ENCODE measurements at places on chromosomes 11 and 22. TPM values are rescaled to one million over a fixed set of nuclear protein-coding genes. Genes with fewer than 3 reads are reported as not detected.

The MCAM gene
- 9.9 TPM for total RNA-seq

The NAV2 gene
- total RNA-seq: 0.14 TPM

The CHRM4 gene
- 0.14 TPM for total RNA-seq

DNA sequence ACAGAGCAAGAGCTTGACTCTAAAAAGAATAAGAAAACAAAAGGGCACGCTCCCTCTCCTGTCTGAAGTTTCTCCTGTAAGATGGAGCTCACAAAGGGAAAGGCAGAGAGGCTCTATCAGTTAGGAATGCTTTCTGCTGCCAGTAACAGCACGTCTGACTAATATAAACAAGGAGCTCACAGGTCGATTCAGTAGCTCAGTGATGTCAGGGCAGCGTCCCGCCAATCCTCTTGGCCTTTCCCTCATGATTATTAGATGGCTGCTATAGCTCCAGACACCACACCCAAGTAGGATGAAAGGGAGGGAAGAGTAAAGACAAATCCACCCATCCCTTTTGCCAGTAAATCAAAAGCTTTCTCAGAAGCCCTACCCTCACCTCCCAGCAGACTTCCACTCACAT lies 51.3 kb upstream of the HMGXB4 start:
- H3K36me3 ChIP-seq: no peaks in the 10 kb centered on the region
- H3K4me1 ChIP-seq: no peaks in the 10 kb centered on the region
- no peak overlapping the region for H3K27ac ChIP-seq
- DNase-seq: no peak
- H3K4me3 ChIP-seq: no peak overlapping the region
- H3K27me3 ChIP-seq: peaks cover 4% of the 10 kb centered on the region

- H3K27ac ChIP-seq: no peak overlapping the region
- H3K27me3 ChIP-seq: no peaks in the 10 kb centered on the region
- H3K36me3 ChIP-seq: no peaks in the 10 kb centered on the region
- no peak overlapping the region for H3K4me3 ChIP-seq
- no peak for DNase-seq
These were observed 100.9 kb downstream of the SYN3 start for GRCh38 chr22:32957200-32957803.

GRCh38 chr11:15535414-15535813 lies 420.7 kb downstream of the INSC start:
- no peak overlapping the region for H3K27ac ChIP-seq
- H3K4me3 ChIP-seq: no peak overlapping the region
- H3K36me3 ChIP-seq: no peaks in the 10 kb centered on the region

GRCh38 chr22:41344189-41344788 lies 37.5 kb upstream of the TEF start:
- H3K36me3 ChIP-seq: peaks cover 4% of the 10 kb centered on the region
- H3K4me3 ChIP-seq: no peak overlapping the region
- no peaks in the 10 kb centered on the region for H3K27me3 ChIP-seq
- no peak for DNase-seq

GRCh38 chr11:120708511-120709183 lies 197.1 kb downstream of the GRIK4 start:
- no peak overlapping the region for H3K27ac ChIP-seq
- no peak for DNase-seq

Measured in activated naive CD8-positive, alpha-beta T cell treated with anti-CD3 and anti-CD28 coated beads for 36 hours (primary cell).